Activated CD8-positive, alpha-beta memory T cell treated with anti-CD3 and anti-CD28 coated beads for 48 hours (primary cell): ENCODE measurements at places on chromosomes 3 and 15.

GRCh38 chr3:11904157-11904556, 57.5 kb upstream of the TAMM41 start:
- DNase-seq = no peak

DNA sequence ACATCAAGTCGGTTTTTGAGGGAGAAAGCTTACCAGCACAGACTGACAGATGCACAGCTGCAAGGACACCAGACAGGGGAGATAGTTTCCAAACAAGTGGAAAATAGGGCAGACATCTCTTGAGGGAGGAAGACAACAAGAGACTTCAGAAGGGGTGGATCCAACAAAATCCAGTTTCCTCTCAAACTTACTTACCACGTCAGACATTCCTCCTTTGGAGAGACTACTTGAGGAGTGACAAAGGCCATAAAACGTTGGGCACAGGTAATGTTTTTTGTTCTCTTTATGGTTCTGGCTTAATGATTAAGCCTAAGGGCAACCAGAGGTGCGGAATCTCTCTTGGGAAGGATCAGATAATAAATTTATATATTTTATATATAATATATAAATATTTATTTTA, 76.1 kb downstream of the CD200 start:
- DNase-seq = no peak

GRCh38 chr3:169644750-169645149, 18.8 kb downstream of the MECOM start:
- no peak for DNase-seq

DNA sequence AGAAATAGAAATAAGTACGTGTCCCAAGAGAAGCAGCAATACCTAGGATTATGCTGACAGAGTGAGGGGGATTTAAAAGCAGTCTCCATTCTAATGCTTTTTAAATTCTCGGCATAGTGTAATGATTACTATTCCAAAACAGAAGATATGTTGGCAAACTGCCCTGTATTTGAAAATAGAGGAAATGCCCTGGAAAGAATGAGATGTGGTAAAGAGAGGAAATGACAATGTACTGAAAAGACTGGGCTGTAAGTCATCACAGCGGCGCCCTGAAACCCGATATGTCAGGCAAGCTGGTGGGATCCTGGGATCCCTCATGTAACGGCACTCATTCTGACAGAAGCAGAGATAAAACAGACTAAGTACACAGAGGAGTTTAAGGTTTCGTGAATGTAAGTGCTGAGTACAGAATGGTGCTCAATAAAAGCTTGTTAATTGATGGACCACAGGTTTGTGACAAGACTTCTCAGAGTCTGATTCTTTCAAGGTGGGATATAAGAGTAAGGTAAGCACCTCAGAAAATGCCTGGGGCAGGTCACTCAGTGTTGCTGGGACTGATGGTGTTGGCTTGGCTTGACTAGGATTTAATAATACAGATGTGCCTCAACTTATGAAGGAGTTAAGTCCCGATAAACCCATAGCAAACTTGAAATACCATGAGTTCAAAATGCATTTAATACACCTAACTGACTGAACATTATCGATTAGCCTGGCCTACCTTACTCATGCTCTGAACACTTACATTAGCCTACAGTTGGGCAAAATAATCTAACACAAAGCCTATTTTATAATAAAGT, 91.4 kb downstream of the NFKBIZ start:
- DNase-seq = no peak

DNA sequence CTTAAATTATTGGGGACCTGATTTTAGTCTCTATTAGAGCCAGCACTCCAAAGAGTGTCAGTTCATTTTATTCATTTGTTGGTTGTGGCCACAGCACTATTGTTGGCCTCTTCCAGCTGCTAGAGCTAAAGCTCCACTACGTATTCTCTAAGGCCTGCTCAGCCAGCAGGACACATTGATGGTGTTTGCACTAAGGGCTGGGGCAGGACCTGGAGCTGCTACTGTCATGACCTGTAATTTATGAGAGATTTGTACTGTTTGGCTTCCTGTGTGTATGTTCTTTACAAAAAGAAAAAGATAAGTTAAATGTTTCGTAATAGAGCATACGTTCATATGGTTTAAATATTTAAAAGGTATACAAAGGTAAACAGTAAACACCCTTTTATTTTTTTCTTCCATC, 8.1 kb downstream of the GFM1 start:
- no peak for DNase-seq

- DNase-seq = no peak
Measured at GRCh38 chr3:4831580-4831950, 147.7 kb upstream of the BHLHE40 start.
